Mammary epithelial cell (primary cell): ENCODE measurements at places on chromosomes 11 and 22.

DNA sequence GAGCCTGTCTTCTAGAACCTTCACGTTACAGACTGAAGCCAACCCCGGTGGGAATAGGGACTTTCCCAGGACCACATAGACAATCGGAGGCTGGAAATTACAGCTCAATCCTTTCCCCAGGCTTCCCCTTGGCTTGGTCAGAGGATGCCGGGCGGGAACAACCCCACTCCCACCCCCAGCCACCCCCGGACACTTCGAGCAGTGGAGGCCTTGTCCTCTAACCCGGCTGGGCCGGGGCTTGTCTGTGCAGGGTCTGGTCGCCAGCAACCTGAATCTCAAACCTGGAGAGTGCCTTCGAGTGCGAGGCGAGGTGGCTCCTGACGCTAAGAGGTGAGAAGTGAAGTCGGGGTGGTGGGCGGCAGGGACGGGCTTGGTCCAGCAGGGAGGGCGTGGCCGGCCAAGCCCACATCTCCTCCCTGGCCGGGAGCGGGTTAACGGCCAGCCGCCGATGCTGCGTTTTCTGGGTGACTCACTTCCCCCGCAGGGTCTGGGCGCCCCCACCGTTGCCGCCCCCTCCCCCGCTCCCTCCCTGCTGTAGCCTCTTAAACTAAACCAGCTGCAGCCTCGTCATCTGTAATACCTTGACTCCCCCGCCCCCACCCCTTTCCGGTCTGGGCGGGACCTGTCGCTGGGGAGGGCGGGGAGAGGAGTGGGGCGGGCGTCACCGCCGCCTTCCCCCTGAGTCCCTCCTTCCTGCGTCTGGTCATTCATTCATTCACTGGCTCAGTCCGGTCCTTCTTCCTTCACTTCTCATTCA is 1.5 kb downstream of the LGALS1 start:
- peak; percentile 96 for DNase-seq

- DNase-seq, result no peak
Observed at GRCh38 chr11:130418756-130419155, 9.7 kb downstream of the ADAMTS8 start.

GRCh38 chr22:17476838-17477237 is 86.5 kb upstream of the SLC25A18 start:
- DNase-seq, result peak; percentile 5

DNA sequence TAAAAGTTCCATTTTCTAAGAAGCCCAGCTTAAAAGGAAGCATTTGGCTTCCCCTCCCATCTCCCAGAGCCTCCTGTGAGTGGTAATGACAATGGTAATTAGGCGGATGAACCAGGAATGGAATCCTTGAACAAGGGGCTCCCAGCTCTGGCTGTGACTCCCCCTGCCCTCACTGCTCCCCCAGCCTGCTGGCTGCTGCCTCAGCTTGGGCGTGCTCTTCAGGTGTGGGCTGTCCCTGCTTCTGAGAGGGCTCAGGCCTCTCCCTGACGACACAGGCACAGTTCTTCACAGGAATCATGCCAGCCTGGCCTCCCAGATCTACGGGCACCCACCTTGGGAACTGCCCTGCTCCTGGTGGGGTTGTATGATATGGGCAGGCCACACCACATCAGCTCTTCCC is 81.7 kb upstream of the NARS2 start:
- DNase-seq, result no peak

DNA sequence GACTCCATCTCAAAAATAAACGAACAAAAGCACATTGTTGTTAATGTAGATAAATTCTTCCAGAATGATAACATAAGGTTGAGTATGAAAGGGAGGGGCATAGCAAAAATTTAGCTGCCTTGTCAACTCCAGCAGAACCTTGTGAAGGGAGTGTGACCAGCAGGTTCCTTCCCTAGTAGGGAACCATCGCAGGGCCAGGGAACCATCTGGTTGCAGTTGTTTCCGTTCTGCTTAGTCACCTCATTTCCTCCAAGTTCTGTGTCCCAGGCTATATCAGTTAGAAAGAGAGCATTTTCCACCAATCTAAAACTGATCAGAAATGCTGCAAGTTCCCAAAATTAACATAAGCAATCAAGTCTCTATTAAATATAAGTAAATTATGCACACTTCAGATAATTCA is 126.7 kb upstream of the BLID start:
- no peak for DNase-seq

GRCh38 chr22:41775338-41775737 is 25.1 kb upstream of the CCDC134 start:
- no peak for DNase-seq

DNA sequence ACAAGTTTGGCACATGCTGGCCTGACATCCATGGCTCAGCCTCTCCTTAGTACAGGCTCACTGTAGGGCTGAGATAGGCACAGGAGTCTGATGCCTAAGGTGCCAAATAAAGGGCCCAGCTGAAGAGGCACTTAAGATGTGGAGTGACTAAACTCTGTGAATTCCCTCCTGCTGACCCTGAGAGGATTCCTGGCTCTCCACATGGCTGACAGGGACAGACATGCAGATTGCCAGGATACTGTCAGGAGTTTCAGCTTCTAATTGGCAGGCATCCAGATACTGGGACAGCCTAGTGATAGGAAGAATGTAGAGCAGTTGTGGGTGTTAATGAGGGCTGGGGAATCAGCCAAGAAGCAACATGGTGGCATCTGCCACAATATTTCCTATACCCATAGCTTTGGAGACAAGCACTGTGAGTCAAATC is 558.7 kb downstream of the INSC start:
- peak; percentile 27 for DNase-seq
